ENCODE measurements at places on chromosomes 11 and 22.

GRCh38 chr11:102476812-102477211 lies 24.2 kb upstream of the TMEM123 start:
- DNase-seq = no peak

GRCh38 chr22:40107851-40108378 lies 69.8 kb upstream of the TNRC6B start:
- no peak for DNase-seq

DNA sequence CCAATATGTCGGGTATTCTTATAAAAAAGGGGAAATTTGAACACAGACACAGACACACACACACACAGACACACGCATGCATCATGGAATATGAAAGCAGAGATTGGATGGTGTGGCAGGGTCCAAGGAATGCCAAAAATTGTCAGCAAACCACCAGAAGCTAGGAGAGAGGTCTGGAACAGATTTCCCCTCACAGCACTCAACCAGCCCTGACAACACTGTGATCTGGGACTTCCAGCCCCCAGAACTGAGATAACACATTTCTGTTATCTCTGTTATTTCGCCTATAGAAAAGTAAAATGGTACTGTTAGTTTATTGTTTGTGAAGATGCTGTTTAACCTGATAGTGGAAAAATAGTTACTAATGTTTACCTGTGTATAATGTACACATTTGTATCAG lies 145.4 kb upstream of the ZBED5 start:
- DNase-seq = no peak

DNA sequence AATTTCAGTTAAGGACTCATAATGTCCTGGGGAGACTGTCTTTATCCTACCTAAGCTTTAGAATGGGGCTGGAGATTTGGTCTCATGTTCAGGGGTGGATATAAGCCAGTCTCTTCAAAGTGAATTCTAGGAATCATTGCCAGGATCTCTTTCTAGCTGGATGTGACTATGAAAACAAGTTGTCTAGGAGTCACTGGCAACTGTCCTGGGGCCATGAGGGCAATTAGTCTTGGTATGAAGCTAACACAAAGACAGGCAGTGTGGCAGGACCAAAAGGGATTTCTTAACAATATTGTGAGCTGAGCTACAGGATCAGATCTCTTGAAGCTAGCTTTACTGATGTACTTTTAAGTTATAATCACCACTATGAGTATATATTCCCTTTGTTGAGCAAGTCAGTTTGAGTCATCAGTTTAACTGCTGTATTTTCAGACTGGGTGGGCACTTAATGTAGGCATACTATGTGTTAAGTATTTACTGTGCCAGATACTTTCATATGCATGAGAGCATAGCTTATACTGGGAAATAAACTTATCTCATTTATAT lies 390.0 kb upstream of the CCDC90B start:
- DNase-seq = no peak

GRCh38 chr11:62399172-62399877 lies 19.5 kb upstream of the SCGB1A1 start:
- no peak for DNase-seq

GRCh38 chr11:12806113-12806512 lies 131.9 kb downstream of the TEAD1 start:
- DNase-seq = no peak

- no peak for DNase-seq
These were observed 39.7 kb downstream of the ME3 start for GRCh38 chr11:86632499-86633269.

Data from esophagus squamous epithelium (tissue), 5 donors.